SHP77 (cell line): ENCODE measurements at places on chromosomes 5 and 9.

- DNase-seq = peak; percentile 61
Measured at GRCh38 chr9:4290427-4290837, 9.4 kb downstream of the GLIS3 start.

DNA sequence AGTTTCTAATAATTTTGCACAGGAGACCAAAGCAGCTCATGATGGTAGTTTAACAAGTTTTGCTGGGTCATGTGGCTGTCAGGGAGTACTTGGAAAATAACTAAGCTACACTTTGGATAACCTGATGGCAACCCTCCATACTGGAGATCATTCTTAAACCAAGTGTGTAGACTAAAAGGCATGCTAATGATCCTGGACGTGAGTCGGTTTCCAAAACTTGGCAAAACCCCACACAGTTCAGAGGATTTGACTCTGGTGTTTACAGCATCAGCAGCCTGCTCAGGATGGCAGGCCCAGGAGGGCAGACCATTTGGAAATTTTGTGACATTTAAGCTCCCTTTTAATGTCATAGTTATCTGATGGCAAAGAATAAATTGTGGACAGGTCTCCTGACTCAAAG, 196.5 kb upstream of the EFNA5 start:
- no peak for DNase-seq

GRCh38 chr5:758698-759053, 25.9 kb downstream of the ZDHHC11B start:
- no peak for DNase-seq

GRCh38 chr5:176485176-176485575, 37.0 kb downstream of the FAF2 start:
- no peak for DNase-seq

DNA sequence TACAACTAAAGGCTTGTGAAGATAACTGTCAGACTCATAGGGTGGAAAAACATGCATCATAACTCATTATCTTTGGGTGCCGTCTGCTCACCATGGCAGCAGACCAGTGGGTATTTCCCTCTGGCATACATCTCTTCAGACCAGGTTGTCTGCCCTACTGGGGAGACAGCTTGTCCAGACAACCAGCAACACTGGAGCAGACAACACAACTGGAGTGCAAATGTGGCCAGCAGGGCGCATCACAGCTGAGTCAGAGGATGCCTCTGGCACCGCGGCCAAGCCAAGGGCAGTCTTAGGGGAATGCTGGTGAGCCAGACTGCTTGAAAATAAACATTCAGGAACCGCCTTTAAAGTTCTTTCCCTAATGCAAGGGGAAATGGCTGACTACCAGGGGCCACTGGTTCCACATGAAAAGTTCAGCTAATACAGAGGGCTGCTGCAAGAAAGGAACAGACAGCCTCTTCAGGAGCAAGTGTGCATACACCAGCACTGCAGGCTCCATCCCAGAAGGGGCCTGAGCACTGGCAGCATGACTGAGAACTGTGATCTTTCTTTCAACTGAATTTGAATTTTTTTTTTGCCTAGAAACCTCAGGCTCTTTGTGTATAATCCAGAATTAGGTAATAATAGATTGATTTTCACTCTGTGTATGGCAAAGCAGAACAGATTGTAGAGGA, 77.3 kb downstream of the MAMDC2 start:
- no peak for DNase-seq

DNA sequence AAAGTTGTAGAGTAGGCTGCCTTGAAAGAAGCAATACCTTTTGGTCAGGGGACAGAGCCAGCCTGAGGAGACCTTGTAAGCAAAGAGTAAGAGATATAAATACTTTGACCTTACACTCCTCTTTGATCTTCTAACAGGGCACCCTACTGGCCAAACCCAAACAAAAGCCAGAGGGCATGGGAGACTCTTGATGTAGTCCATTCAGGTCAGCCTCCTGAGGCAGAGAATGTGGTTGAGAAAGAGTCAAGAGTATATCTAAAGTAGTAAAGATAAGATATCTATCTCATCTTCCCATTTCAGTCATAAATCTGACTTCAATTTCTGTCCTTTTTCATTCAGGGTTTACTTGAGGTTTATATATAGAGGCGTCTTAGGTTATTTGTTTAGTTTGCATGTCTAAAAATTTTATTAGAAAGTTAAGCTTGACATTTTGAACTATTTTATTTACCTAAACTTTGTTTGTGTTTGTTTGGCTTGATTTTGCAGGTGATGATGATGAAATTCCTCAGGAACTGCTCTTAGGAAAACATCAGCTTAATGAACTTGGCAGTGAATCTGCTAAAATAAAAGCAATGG, 125.7 kb downstream of the NIPBL start:
- no peak for DNase-seq

DNA sequence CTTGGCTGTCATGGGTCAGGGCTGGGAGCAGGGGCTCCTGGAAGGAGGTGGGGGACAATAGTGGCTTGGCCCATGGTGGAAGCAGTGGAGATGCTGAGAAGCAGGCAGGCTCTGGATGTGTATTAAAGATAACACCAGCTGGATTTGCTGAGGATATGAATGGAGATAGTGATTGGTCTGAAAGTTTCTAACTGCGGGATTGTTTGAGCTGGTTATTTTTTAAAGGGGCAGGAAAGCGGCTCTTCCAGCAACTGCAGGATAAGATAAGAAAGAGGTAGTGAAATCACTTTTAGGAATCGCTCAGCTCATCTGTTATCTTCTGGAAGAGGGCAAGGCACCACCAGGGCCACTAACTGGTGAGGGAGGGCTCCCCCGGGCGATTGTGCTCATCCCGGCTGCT, 125.5 kb downstream of the TENT4A start:
- no peak for DNase-seq
